Hepatocyte (in vitro differentiated cells): ENCODE measurements at places on chromosomes 13 and 19. TPM values are rescaled to one million over a fixed set of nuclear protein-coding genes. Genes with fewer than 3 reads are reported as not detected.
A peak's percentile ranks its signal among the peaks of the same experiment; 100 is the strongest.

DNA sequence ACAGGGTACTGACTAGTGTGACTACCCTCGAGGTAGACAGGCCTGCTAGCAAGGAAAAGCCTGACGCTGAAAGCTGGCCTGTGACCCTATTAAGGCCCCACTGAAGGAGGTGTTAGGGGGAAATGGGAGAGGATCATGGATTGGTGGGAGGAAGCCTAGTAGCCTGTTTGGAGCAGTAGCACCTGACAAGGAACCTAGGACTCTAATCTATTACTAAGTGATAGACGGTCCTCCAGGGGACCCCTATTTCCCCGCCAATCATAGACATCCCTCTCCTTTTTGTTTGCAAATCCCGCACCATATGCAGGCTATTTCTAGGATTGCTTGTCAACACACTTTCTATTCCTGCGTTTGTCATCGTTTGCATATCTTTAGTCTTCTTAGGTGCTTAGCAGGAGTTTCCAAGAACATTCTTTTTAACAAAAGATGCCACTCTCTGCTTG, 1338.8 kb upstream of the MIR17HG start:
- no peak for DNase-seq

GRCh38 chr13:111261326-111261725, 59.1 kb upstream of the TEX29 start:
- DNase-seq, result no peak

- peak; percentile 72 for DNase-seq
These were observed 5.2 kb upstream of the GRAMD1A start for GRCh38 chr19:34994643-34995541.

GRCh38 chr13:40139896-40140520, 484.5 kb downstream of the COG6 start:
- no peak for DNase-seq

The KLK11 gene
- total RNA-seq, result 1.4 TPM in 1 of 2 replicates, not detected in the other

The LILRB3 gene
- 0.24 TPM in 1 of 2 replicates, not detected in the other for total RNA-seq

DNA sequence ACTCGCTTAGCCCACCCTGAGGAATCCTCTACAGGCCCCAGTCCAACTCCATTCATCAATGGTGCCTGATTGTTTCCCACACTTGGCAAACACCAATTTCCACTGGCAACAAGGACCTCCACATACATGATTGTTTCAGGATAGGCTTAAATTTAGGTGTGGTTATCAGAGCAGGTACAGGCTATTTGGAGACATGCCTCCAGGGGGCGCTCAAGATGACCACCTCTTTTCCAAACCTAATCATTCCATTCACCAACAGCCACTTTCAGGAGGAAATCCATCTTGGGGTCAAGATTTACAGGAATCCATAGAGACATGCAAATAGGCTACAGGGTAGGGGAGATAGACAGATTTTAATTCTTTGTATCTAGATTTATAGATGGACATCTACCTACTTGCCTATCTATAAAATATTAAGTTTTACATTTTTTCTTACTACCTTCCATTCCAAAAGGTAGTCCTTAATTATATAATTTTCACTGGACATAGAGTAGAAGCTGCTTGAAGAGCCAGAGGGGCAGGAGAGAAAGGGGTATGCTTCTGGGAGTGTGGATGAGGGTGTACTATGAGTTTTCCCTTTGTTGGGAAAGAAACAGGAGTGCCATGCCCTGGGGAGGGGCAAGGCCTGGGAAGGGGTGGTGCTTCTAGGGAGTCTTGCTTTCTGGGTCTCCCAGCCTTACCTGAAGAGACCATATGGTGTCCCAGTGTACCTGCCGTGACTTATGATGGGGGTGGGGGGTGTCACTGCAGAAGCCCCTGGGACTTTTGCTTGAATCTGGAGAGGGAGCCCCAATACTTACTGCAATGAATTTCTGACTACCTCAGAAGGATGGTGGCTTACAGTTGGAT, 14.1 kb upstream of the PCDH8 start:
- DNase-seq, result no peak

The ZNF682 gene
- total RNA-seq, result 4.9 and 14.4 TPM in 2 replicates

DNA sequence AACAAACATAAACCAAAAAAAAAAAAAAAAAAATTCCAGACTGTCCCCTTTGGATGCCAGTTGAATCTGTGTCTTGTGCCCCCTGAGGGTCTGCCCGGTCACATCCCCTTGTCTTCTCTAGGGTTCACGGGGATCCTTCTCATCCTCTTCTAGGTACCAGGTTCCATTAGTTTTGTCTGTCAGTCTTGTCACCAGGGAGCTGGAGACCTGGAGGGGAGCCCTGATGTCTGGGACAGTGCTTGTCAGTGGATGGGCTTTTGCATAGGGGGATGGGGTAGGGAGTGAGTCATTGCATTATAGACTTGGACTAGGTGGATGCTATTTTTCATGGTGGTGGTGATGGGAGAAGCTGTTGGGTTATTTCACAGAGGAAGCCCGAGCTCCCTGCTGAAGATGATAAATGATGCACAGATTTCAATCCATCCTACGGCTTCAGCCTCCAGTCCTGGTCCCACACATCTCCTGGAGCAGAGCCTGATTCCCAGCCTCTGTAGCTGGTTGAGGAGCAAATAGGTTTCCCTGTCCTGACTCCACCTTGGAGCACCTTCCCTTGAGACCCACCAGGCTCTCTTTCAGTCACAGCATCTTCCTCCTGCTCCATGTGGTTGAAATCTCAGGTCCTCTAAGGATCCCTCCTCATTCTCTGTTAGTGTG, 26.0 kb downstream of the WTIP start:
- no peak for DNase-seq

The KCNRG gene
- total RNA-seq, result 1.3 and 3.1 TPM in 2 replicates

GRCh38 chr13:102839462-102839861, 6.4 kb upstream of the ERCC5 start:
- DNase-seq, result no peak

The MARCHF2 gene
- total RNA-seq, result 39.0 and 73.5 TPM in 2 replicates

The URAD gene
- total RNA-seq, result 13.5 and 18.2 TPM in 2 replicates

- DNase-seq, result peak; percentile 75
These were observed 13.6 kb downstream of the LCP1 start for GRCh38 chr13:46168341-46168740.

The MRPL34 gene
- total RNA-seq, result 47.7 and 61.1 TPM in 2 replicates
